NCI-H1417 (cell line): ENCODE measurements at places on chromosomes 11 and 22.
A peak's percentile ranks its signal among the peaks of the same experiment; 100 is the strongest.

DNA sequence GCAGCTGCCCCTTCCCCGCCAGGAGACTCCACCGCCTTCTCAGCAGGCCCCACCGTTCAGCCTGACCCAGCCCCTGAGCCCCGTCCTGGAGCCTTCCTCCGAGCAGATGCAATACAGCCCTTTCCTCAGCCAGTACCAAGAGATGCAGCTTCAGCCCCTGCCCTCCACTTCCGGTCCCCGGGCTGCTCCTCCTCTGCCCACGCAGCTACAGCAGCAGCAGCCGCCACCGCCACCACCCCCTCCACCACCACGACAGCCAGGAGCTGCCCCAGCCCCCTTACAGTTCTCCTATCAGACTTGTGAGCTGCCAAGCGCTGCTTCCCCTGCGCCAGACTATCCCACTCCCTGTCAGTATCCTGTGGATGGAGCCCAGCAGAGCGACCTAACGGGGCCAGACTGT lies 42.6 kb downstream of the PPP2R1B start:
- DNase-seq = no peak

GRCh38 chr11:12968101-12968500 lies 41.0 kb upstream of the RASSF10 start:
- DNase-seq = no peak

DNA sequence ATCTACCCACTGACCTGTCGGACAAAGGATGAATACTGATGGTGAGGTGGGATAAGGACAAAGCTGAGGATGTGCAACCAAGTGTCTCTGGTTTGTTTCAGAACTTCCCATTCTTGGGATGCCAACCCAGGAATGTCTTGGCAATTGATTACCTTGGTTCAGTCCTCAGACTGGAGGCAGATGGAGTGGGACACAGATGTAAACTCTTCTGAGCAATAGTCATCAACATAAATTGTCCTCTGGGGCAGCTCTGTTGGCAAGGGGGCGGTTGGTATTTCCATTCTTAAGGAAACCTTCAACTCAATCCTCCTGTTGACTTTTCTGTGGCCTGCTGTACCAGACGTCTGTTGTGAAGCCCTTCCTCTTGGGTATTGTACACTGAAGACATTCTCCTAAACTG lies 6.8 kb downstream of the ABTB2 start:
- no peak for DNase-seq

GRCh38 chr11:111604392-111605009 lies 2.3 kb downstream of the SIK2 start:
- peak; percentile 16 for DNase-seq

DNA sequence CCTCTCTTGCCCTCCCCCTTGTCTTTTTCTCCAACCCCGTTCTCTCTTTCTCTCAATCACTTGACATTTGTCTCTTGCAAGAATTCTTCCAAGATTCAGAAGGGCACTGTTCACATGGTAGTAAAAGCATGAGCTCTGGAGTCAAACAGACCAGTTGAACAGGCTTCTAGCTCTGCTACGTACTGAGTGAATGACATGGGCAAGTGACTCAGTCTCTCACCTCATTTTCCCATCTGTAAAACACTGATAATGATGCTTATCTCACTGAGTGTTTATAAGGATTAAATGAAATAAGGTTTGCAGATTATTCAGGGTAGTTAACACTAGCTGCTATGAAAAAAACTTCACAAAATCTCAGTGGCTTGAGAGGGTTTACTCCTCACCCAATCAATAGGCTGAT lies 5.9 kb upstream of the IL10RA start:
- DNase-seq = no peak

GRCh38 chr22:28231441-28231840 lies 312.4 kb upstream of the PITPNB start:
- DNase-seq = peak; percentile 20

- peak; percentile 56 for DNase-seq
Observed at GRCh38 chr22:31160328-31160978, 471 bp downstream of the RNF185 start.

- no peak for DNase-seq
Observed at GRCh38 chr11:111476366-111476765, 35.8 kb downstream of the BTG4 start.
